ENCODE measurements at places on chromosomes 3 and 15.

DNA sequence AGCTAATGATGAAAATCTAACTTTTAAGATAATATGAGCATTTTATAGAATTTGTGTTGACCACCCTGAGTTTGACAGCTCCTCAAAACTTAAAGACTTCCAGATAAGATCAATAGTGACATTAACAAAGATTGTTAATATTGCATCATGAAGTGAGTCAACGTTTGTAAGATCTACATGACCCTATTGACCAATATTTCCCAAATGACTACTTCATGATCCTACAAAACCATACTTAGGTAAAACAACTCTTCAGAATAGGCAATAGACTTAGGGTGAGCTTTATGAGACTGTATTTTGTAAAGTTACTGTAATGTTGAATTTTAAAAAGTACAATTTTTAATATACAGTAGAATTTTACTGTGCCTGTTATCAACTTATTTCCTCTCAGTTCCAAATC lies 422.7 kb upstream of the ALCAM start:
- DNase-seq, result no peak

GRCh38 chr3:190076601-190077394 lies 43.9 kb downstream of the P3H2 start:
- no peak for DNase-seq

- no peak for DNase-seq
Measured at GRCh38 chr3:30245858-30246622, 360.4 kb upstream of the TGFBR2 start.

GRCh38 chr15:80487839-80488390 lies 83.7 kb downstream of the ARNT2 start:
- no peak for DNase-seq

GRCh38 chr3:17130956-17131355 lies 246.2 kb downstream of the PLCL2 start:
- DNase-seq, result no peak

- no peak for DNase-seq
Measured at GRCh38 chr3:37768107-37768809, 93.4 kb upstream of the CTDSPL start.

DNA sequence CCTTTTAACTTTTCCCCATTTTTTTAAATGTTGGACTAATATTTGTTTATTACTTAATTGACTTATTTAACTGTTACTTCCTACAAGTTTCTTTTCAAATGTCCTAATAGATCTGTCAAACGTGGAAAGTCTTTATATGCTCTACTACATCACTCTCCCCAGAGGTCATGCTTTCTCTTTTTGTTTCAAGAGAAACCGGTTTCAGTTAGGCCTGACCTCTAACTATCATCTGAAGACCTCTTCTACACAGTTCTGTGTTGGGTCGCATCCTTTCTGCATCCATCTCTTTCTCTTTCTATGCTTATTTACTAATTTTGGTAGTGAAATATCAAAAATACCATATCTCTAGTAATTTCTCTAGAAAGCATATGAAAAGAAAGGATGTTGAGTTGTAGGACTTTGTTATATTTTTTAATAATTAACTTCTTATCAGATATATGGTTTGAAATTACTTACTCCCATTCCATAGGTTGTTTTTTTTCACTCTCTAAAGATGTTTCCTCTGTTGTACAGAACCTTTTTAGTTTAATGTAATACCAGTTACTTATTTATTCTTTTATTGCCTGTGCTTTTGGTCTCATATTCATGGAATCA lies 781.2 kb upstream of the ARPP21 start:
- DNase-seq, result no peak

Data from hematopoietic multipotent progenitor cell treated with erythropoietin and hydrocortisone succinate and interleukin-3 and kit ligand, for 17 days (in vitro differentiated cells).